ENCODE measurements at places on chromosomes 6 and 20. TPM values are rescaled to one million over a fixed set of nuclear protein-coding genes. Genes with fewer than 3 reads are reported as not detected.

EPPIN gene
- total RNA-seq: not detected

SPATA25 gene
- total RNA-seq: 0.72 TPM

CNBD2 gene
- total RNA-seq: 0.64 TPM

SLC22A2 gene
- 3.9 TPM for total RNA-seq

SLC17A3 gene
- total RNA-seq: not detected

NRSN2 gene
- 8.1 TPM for total RNA-seq

HS3ST5 gene
- total RNA-seq: not detected

NCOA5 gene
- total RNA-seq: 9.2 TPM

ADAM33 gene
- total RNA-seq: not detected

IL17A gene
- total RNA-seq: not detected

TREML1 gene
- not detected for total RNA-seq

BNIP5 gene
- not detected for total RNA-seq

DEFB132 gene
- total RNA-seq: not detected

UNC5CL gene
- 0.43 TPM for total RNA-seq

TRIM15 gene
- not detected for total RNA-seq

EMILIN3 gene
- total RNA-seq: not detected

ENTPD6 gene
- total RNA-seq: 86.1 TPM

TENT5A gene
- 5.5 TPM for total RNA-seq

HLA-DMB gene
- 0.96 TPM for total RNA-seq

ANKEF1 gene
- 6.6 TPM for total RNA-seq

MED23 gene
- total RNA-seq: 21.5 TPM

ADTRP gene
- 12.8 TPM for total RNA-seq

HLA-DMA gene
- 1.5 TPM for total RNA-seq

CPNE5 gene
- total RNA-seq: not detected

MRAP2 gene
- total RNA-seq: 0.21 TPM

PSMG4 gene
- 25.6 TPM for total RNA-seq

TBX18 gene
- total RNA-seq: 0.21 TPM

WFDC5 gene
- total RNA-seq: 2.4 TPM

PLCB4 gene
- total RNA-seq: 1.5 TPM

SYCP2L gene
- total RNA-seq: 0.48 TPM

THEMIS gene
- total RNA-seq: under 0.01 TPM

RGL2 gene
- 42.9 TPM for total RNA-seq

GNRH2 gene
- not detected for total RNA-seq

IL17F gene
- not detected for total RNA-seq
